ENCODE measurements at places on chromosomes 1 and 21.

- no peak for DNase-seq
Measured at GRCh38 chr1:184930645-184931044, 43.7 kb downstream of the NIBAN1 start.

DNA sequence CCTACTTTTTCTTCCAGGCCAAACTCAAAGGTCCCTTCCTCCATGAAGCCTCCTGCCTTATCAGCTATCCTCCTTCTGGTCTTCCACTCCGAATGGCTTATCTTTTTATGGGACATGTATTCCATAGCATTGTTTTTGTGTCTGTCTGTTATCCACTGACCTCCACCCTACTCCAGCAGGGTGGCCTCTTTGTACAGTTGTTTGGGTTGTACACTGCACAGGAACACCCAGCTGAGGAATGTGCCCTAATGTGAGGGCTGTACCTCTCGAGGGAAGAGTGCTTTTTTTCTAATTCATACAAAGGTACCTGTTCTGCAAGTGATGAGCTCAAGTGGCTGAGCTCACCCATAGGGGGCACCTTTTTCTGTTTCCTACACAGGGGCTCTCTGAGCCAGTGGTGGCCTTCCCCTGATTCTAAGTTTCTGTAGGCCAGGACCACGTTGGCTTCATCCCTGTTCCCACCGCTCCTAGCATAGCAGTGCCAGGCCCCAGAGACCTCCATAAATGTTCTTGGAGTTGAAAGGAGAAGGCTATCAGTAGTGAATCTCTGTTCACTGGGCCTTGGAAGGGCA lies 108.2 kb downstream of the FOXD2 start:
- DNase-seq = no peak

DNA sequence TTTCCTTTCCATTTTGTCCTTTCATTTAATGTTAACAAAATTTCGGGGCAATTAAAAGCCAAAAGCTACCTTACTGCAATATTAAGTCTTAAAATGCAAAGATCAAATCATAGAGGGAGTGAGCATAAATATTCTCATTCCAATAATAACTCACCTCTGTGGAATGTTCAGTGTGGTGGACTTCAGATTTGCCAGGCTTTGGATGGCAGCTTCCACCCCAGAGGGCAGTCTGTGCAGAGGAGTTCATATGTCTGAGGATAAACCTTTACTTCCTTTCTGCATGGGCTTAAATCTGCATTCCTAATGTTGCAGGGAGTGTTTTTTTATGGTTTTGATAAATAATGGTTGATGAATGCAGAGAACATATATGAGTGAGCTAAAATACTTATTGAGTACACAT lies 16.3 kb downstream of the KIAA0040 start:
- DNase-seq = no peak

GRCh38 chr1:45097944-45098343 lies 85.9 kb downstream of the UROD start:
- DNase-seq = no peak

DNA sequence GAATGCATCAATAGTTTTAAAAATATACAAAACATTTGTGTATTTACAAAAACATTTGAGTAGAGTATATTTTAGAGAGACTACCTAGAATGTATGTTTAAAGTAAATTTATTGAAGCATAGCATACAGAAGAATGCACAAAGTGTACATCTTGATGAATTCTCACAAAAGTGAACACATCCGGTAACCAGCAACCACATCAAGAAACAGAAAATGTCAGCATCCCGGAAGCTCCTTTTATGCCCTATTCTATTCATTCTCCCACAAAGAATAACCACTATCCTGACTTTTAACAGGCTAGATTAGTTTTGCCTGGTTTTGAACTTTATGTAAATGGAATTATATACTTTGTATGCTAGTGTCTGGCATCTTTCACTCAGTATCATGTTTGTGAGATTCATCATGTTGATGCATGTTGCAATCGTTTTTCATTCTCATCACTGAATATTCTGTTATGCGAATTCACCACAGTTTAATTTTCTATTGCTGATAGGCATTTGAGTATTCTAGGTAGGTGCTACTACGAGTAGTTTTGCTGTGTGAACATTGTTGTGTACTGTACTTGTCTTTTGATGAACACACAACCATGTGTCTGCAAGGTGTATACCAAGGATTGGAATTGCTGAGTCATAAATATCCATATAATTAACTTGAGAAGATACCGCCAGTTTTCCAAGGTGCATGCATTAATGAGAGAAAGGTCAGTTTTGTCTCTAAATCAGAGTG lies 75.4 kb downstream of the CACHD1 start:
- no peak for DNase-seq

DNA sequence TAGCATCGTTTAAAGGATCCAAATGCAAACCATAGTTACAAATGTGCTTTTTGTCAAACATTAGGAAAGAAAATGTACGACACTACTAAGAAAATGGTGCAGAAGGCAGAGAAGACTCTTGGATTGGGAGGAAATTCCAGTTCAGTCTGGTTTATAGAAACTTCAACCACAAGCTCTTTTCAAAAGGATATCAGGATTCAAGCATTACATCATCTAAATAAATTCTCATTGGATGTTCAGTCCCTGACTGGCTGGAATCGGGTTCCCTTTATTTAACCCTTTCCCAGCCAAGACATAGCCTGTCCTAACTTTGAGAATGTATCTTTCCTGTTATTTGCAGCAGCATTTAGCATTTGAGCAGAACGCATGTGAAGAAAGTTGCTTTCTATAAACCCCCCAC lies 184.6 kb downstream of the LMO4 start:
- DNase-seq = no peak

DNA sequence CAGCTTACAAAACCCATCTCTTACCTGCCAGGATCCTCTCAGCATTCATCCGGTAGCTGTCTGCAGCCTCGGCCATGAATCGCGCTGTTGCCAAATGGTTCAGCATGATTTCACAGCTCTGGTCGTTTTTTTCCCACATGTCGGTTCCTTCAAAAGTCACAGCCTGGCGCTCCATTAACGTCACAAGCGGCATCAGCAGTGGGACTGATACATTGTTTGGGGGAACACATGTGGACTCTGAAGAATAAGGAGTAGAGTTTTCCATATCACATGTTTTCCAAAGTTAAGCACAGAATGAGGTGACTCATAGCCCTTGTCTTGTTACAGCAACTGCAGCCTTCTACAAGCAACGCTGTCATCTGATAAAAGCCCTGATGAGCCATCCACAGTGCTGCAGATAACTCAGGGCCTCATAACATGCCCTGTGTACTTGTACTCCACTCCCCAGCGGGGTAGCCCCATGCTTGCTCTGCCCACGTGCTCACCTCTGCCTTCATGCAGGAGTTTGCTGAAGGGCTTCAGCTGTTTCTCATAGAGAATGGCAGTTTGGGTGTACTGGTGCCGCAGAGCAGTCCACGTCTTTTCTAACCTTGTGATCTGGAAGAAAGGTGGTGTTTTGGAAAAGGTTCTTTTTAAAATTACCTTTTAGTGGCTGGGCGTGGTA lies 114.2 kb downstream of the BCAR3 start:
- no peak for DNase-seq

DNA sequence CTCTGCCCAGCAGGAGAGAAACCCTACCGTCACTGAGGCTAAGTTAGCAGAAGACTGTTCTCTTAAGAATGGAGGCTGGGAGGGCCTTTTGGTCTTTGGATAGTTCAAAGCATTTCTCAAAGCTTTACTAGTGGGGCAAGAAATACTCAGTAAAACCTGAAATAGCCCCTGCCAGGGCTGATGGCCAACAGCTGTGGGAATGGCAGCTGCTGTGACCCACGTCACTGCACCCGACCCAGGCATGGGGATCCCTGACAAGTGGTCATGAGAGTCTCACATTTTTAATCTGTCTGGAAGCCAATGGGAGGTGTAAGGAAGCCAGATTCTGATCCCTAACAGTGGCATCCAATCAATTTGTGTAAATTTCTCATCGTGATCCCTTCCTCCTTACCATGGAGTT lies 44.5 kb upstream of the ENAH start:
- DNase-seq = no peak

DNA sequence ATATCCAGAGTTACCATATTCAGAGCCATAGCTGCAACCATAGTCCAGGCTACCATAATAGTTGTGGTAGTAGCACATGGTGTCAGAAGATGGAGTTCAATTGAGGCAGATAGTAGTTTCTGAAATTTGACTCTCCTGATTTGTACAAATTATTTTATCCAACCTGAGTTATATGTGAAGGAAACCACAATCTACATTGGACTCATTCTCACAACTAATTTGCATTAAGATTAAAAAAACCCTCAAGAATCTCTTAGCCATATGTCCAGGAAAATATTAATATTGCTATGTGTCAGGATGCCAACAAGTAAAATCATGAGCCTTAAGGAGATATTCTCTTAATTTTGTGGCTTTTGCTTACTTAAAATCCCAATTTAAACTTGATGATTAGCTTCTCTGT lies at the start of gene KRTAP22-2:
TSS of gene KRTAP22-2 (minus strand) at position 101 of the 400 bp plus-strand sequence.
- DNase-seq = no peak

- DNase-seq = no peak
Measured at GRCh38 chr1:20618550-20618949, 14.7 kb upstream of the PINK1 start.

- DNase-seq = no peak
Measured at GRCh38 chr1:85428471-85429089, 36.4 kb downstream of the DDAH1 start.

DNA sequence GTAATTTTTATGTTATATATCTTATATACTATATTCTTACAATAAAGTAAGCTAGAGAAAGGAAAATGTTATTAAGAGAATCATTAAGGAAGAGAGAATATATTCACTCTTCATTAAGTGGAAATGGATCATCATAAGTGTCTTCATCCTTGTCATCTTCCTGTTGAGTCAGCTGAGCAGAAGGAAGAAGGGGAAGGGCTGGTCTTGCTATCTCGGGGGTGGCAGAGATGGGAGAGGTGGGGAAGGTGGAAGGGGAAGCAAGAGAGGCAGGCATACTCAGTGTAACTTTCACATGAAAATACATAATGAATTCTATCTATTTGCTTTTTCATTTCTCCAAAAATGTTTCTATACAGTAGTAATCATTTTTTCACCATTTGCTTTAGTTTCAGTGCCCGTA lies 5.1 kb downstream of the DNASE2B start:
- DNase-seq = no peak

Measured in stimulated activated CD4-positive, alpha-beta T cell treated with anti-CD3 and anti-CD28 coated beads, Interleukin-2, amount 100 ng/mL, for 4 hours (primary cell).